ENCODE measurements at places on chromosomes 12 and 14.
A peak's percentile ranks its signal among the peaks of the same experiment; 100 is the strongest.

DNA sequence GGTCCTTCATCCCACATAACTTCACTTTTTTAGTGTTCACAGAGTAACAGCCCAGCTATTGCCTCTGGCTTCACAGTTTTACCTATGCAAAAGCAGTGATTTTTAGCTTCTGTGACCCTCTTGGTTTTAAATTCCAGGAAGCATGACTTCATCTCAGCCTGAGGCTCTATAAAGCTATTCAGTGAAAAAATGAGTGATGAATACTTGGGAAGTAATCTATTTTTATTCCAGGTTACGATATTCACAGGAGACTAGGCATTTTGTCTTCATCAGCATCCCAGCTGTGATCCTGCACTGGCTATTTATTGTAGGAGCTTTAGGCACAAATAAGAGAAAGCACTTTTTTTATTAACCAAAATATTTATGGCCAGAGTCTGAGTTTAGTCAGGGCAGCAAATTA is 164.8 kb downstream of the SNAPC1 start:
- no peak for DNase-seq

DNA sequence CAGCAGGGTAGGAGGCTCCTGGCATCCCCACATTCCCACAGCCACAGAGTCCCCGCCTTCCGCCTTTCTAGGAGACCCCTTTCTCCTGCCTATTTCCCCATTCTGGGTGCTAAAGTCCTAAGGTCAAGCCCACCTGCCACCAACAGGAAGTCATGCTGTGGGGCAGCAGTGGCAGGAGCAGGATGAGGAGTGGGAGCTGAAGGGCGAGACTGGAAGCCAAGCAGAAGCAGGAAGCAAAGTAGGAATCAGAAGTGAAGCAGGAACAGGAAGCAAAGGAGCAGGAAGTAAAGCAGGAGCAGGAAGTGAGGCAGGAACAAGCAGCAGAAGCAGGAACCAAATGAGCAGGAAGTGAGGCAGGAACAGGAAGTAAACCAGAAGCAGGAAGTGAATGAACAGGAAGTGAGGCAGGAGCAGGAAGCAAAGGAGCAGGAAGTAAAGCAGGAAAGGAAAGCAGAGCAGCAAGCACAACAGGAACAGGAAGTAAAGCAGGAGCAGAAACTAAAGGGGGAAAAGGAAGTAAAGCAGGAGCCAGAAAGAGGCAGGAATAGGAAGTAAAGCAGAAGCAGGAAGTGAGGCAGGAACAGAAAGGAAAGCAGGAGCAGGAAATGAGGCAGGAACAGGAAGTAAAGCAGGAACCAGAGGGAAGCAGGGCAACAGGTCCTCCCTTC is 38.3 kb upstream of the RIMBP2 start:
- DNase-seq = no peak

- DNase-seq = no peak
Observed at GRCh38 chr14:76676539-76676938, 84.7 kb upstream of the VASH1 start.

DNA sequence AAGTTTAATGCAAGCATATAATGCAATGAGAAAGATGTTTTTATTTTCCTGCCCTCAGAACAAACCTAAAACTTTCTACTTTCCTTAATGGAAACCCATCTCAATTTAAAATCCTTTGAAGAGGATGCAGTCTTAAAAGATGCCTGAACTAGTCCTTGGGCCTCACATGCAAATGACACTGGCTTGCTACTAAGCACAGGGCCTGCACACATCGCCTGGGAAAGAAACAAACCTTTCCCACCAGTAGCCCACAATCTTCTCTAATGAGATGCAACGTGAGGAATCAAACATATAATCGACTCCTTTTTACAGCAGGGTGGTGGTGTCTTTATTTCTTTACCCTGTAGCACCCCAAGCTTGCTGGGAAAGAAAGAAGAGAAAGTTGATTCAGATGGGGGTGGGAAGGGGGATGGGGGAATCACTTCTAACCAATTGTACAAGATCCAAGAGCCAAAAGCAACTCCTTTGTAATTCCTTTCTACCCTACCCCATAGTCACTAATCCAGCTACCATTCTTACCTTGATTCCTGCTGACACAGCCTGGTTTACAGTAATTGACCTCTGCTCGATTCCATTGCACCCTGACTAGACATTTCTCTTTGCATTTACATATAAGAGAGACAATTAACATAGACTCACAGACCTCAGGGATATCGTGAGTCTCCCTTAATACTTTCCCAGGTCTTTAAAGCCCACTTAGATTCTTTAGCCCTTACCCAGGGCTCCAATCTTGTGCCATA is 69.5 kb upstream of the FERMT2 start:
- no peak for DNase-seq

DNA sequence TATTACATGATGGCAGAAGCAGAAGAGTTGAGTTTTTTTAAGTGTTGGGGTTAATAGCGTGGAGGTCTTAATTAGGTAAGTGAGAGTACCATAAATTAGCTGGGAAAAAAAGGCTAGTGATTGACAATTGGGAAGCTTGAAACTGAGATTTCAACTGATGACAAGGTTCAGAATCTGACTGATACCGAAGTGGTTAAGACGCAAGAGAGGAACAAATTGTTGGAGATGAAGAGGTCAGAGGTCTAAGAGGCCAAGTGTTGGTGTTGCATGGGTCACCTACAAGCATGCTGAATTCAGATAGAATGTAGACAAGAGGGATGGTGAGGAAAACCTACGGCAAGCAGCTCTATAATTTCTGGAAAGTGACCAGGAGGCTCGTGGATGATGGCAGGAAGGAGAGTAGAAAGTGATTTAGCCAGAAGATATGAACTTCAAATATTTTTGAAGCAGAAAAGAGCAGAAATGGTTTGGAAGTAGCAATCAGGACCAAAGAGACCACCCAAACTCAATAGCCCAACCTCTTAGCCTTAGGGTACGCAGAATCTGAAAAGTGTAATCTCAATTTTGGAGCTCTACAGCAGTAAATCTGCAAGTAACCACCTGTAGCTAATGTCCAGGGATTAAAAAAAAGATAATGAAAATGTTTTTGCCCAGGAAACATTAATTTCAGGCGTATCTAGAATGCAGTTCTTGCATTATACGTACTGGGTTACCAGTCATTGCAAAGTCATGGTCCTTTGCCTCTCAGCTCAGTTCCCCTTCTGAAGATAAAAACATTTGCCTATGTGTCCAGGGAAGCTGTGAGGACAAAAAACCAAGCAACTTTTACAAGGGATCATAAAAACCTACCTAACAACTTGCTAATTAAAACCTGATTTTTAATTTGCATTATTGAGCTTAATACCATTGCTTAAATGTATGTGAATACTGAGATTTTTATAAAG is 1.7 kb upstream of the TMPO start:
- DNase-seq = no peak

GRCh38 chr14:99183716-99184115 is 88.3 kb downstream of the BCL11B start:
- no peak for DNase-seq

DNA sequence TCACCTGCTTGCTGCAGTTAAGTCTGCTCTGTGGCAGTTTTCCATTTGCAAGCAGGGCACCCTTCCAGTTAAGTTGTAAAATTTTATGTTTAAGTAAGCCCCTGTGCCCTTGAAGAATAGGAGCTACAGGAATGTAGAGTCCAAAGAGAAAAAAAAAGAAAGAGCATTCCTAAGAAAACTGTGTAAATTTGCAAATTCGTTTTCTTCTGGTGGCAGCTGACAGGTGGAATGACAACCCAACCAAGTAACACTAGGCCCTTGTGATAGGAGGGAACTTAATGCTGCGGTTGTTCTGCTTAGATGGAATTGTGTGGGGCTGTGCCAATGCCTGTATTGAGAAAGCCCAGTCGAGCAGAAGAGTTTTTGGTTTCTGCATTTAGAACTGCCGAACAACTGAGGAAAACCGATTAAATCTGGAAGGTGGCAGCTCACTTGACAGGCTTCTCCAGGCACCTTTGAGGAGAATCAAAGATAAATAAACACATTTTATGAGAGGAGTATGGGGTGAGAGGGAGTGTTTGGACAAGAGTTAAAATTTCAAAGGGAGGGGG is 280.0 kb downstream of the RAD51B start:
- no peak for DNase-seq

GRCh38 chr12:29516431-29516875 is 19.0 kb upstream of the OVCH1 start:
- DNase-seq = no peak

DNA sequence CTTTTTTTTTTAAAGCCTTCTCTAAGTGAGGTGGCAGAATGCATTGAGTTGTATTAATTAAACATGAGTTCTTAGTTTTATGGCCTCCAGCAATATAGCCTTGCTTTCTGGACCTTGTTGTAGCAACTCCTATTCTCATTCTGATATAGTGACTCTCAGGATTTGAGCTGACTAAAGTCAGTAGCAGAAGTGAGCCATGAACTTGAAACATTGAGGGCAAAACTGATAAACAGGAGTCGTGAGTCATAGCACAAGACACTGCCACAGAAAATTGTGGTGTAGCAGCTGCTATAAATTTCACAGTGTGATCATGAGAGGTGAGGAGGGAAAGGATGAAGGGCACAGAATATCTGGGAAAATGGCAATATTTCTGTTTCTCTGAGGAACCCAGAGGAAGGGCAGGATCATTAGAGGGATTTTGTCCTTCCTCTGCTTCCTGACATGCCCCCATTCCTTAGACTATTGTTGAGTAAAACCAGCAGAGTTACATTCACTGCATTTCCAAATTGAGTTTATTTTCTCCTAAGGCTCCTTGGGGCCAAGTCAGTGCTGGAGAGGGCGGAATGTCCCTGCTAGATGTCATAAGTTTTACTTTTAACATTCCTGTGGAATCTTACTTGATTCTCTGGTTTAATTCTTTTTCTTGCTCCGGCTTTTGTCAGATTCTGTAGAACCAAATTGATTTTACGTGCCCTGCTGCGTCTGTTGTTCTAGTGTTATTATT is 7.5 kb downstream of the KLRG1 start:
- DNase-seq = no peak

- DNase-seq = peak; percentile 11
Observed at GRCh38 chr14:49892301-49892635, 614 bp upstream of the ARF6 start.

DNA sequence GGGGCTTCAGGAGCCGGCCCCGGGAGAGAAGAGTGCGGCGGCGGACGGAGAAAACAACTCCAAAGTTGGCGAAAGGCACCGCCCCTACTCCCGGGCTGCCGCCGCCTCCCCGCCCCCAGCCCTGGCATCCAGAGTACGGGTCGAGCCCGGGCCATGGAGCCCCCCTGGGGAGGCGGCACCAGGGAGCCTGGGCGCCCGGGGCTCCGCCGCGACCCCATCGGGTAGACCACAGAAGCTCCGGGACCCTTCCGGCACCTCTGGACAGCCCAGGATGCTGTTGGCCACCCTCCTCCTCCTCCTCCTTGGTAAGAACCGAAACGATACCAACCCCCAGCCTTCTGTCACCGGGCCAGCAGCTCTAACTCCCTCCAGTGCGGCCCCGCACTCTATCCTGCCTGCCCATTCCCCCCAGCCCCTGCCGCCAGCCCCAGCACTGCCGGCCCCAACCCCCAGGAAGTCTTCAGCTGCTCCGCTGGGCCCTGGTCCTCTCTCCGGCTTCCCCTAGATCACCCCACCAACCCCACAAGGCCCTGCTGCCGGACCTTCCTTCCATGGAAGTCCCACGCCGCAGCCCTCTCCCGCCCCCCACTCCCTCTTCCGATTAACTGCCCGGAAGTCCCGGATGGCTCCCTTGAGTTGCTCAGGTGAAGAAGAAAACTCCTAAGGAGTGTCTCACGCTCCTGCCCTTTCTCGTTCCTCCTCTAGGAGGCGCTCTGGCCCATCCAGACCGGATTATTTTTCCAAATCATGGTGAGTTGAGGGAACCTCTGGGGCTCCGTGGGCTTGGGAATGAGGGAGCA is 693 bp downstream of the LRP10 start:
- peak; percentile 56 for DNase-seq

GRCh38 chr12:45220363-45220931 is 4.6 kb downstream of the ANO6 start:
- no peak for DNase-seq

DNA sequence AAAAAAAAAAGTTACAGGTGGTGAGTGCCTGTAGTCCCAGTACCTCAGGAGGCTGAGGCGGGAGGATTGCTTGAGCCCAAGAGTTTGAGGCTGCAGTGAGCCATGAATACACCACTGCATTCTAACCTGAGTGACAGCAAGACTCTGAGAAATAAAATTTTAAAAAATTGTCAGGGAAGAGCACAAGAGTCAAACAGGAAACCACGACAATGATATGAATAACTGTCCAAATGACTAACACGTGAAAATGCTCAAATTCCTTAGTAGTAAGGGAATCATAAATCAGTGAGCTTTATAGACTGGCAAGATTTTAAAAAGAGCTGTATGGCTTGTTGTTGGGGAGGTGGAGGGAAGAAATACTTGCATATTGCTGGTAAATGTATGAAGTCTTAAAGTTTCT is 12.9 kb upstream of the ASPG start:
- DNase-seq = no peak

GRCh38 chr14:61636779-61637178 is 58.5 kb upstream of the HIF1A start:
- DNase-seq = no peak

DNA sequence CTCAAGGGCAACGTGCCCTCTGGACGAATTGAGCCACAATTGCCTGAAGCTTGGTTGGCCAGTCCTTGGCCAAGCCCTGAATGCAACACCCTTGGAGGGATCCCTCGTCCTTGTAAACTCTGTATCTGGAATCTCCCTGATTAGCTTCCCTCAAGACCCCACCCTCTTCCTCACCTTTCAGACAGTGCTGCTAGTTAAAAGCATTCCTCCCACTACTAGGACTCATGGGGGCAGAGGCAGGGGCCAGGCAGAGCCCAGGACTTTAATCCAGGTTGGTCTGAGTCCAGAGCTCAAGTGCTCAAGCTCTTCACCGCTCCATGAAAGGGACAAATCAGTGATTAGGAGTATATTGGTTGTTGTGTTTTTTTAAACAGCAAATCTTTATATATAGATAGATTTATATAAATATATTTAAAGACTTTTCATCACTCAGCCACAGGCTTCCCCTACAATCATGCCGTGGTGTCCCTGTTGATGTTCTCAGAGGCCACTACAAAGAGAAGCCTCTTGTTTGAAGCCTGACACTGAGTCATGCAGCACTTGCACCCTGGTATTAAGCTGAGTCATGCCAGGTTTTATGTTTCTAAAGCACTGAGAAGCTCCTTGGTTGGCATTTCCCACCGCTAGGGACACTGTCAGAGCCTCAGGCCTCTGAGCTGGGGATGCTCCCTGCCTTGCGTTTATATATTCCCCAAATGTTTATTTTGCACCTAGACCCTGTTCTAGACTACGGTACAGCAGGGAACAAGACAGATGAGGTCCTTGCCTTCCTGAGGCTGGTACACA is 53.8 kb upstream of the GSC start:
- no peak for DNase-seq

DNA sequence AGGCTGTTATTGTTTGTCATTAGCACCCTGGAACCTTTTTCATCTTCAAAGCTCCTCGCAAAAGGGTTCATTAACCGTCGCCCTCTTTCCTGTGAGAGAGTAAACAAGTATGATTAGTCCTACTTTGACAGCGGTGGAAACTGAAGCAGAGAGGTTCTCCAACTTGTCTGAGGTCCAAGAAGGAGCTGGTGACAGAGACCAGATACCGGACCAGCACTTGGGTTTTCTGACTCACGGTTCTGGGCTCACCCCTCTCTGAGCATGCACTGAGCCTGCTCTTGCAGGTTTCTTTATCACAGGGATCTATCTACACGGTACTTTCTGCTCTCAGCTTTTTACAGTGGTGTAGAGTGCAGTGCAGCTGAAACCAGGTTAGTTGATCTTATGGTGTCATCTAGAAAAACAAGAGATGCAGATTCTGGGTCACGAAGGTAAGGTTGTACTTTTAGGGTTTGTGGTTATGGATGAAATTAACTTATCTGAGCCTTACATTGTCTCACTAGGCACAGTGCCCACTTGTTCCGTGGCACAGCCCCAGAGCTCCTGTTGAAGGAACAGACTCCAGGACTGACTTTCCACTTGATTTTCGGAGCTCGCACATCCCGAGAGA is 62.1 kb downstream of the PPP2R5C start:
- peak; percentile 62 for DNase-seq
